ENCODE measurements at places on chromosomes 2 and 18.

- DNase-seq = no peak
Measured at GRCh38 chr2:11933854-11934253, 187.4 kb downstream of the LPIN1 start.

- no peak for DNase-seq
Measured at GRCh38 chr2:150274108-150274507, 213.4 kb downstream of the RND3 start.

DNA sequence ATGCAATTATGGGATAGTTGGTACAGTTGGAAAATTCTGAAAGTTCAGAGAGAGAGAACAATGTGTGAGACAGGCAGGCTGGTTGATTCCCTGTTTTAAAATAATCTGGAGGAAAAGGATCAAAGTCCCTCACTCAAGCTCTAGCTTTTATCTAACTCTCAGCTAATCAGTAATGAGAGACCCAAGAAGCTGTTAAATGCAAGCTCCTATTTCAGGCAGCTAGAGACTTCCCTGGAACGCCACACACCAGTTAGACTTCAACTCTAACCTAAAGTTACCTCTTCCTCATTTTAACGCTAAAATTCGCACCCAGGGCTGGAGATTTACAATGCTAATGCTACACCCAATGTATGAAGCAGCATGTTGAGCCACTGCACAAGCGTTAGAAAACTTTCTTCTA is 243.1 kb downstream of the EN1 start:
- no peak for DNase-seq

DNA sequence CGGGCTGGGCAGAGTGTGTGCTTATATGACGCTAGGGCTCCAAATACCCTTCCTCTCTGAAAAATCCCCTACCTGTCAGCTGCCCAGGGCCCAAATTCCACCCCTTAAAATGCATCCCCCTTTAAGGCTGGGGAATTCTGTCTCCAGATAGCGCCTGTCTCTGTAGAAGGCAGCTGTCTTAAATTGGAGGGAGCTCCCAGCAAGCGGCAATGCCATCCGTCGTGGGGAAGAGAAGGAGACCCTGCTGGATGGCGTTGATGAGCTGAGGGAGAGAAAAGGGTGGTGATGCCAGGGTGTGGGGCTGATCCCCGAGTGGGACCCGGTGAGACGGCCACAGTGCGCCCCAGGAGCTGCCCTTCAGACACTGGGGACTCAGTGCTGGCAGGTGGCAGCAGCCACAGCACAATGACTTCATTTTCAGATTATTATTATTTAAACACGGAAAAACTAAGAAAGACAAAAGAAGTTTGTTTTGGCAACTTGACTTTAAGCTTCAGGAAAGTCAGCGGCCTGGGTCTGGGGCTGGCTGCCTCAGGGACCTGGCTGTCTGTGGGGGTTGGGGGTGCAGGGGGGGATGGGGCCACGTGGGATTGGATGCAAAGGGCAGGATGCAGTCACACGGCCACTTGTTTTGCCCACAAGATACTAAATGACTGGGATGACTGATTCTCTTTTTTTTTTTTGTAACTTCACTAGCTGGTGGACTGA is 152.8 kb downstream of the TFCP2L1 start:
- DNase-seq = no peak

GRCh38 chr2:86372133-86372532 is 34.7 kb upstream of the REEP1 start:
- no peak for DNase-seq

GRCh38 chr2:163210430-163210918 is 371.9 kb upstream of the KCNH7 start:
- no peak for DNase-seq

DNA sequence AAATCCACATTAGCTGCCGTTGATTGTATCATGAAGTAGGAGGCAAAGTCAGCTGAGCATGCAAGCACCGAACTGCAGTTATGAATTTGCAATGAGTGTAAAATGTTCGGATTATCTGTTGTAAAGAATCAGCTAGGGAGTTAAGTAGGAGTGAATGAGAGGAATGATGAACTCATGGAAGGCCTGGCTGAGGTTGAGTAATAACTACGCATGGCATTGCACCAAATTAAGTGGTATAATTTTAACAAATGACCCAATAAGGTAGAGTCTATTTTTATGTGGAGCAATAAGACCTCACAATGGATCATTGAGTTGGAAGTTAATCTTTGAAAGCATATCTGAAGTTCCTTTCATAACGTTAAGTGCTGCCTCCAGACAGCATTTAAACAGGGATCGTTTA is 288.2 kb upstream of the CHST9 start:
- DNase-seq = no peak

DNA sequence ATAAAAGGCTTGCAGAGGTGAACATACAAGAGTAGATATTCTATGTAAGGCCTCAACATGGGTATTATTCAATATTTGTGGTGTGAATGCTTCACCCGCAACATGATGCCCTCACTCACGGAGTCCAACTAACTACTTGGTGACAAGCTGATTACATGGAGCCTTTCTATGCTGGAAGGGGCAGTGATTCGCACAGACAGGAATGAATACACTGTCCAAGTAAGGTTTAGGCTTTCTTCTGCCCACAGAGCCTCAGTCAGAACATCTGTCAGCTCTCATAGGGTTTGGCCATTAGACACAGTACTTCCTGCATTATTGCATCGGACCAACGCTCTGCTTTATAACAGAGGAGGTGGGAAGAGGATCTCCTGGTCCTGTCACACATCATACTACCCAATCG is 80.3 kb upstream of the SLC35G4 start:
- no peak for DNase-seq

Data from COR-L47 (cell line).